ENCODE measurements at places on chromosomes 11 and 22.
A peak's percentile ranks its signal among the peaks of the same experiment; 100 is the strongest.

DNA sequence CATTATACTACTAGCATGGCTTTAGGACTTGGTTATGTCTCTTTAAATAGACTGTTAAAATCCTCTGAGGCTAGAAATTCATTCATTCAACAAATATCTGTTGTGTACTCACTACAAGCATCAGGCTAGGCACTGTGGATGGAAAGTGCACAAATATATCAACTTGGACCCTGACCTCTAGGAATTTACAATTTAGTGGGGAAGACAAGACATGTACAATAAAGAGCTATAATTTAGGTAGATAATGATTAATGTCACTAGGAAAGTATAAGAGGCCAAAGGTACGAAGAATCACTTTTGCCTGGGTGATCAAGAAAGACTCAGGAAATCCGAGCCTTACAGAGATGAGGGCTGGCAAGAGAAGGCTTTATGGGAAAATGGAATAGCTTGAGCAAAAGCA is 25.6 kb upstream of the BMAL1 start:
- no peak for DNase-seq

DNA sequence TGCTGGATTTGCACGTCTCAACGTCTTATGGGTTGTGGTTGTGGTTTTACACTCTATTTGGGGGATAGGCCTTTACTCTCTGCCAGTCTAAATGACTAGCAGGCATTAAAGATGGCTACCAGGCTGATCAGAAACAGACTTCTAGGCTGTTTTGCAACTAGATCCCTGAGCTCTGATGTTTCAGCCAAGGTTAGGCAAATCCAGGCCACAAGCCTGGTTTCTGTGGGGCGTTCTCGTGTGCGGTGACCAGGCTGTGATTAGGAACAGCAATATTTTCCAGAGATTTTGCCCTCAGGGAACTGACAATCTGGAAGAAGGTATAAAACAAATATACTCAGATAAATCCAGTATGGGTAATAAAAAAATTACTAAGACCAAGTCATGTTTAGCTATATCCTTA is 502.4 kb downstream of the INSC start:
- no peak for DNase-seq

GRCh38 chr11:1948389-1948788 is 1.3 kb downstream of the MRPL23 start:
- DNase-seq, result no peak

GRCh38 chr22:22893891-22894739 is 6.5 kb downstream of the IGLL5 start:
- no peak for DNase-seq

- no peak for DNase-seq
Measured at GRCh38 chr22:36916034-36916433, 2.6 kb downstream of the CSF2RB start.

DNA sequence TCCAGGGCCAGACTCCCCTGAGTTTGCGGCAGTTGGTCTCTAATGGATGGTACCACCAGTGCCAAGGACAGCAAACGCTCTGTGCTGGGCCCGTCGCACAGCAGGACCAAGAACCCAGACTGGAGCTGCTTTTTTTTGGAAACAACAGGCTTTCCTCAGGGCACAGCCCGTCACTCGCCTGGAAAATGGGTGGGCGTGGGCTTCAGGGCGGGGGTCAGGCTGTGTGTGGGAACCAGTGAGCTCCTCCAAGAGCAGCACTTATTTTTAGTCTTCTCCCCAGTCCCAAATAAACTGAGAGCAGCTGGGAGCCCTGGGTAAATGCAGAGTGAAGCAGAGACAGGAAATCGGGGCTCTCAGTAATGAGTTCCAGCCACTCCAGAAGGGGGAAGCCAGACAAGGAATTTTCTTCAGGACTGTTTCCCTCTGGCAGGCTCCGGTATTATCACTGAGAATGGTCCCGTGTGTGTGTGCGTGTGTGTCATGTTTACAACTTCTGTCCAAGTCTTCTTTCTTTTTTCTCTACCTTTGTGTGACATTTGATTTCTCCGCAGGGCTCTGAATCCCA is 63.0 kb downstream of the PPFIBP2 start:
- DNase-seq, result no peak

DNA sequence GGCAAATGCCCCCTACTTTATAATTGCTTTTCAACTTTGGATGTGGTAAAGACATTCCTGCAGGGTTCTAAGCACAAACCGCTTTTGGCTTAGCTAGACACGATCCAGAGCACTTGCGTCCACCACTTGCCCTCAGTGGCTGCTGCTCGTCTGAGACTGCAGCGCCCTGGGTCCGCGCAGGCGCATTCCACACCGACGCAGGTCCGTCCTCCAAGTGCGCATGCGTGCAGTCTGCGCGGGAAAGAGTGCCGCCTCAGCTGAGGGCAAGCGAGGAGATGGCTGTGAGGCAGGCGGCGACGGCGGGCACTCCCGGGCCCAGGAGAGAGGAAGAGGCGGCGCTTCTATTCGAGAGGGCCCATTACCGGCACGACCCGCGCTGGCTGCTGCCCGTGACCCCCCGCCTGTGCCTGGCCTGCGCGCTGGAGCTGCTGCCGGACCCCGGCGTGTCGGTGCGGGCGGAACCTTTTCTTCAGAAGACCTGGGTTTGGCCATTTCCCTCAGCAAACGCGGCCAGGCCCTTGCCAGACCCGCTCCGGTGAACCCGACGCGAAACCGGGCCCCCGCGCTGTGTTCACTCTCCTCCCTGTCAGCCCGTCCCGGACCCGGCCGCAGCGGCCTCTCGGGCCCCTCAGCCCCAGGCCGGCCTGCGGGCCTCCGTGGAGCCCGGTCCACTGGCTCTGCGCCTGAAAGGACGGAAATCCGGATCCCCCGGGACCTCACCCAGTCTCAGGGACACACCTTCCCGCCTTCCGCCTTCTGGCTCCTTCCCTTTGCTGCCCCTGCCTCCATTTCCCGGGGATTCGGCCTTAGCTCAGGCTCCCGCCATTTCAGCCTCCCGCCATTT is at the start of gene MEI1:
MEI1 (plus strand) TSS at position 240 of the 844 bp plus-strand sequence; CDS start at position 276, 36 bp downstream.
- peak; percentile 85 for DNase-seq

DNA sequence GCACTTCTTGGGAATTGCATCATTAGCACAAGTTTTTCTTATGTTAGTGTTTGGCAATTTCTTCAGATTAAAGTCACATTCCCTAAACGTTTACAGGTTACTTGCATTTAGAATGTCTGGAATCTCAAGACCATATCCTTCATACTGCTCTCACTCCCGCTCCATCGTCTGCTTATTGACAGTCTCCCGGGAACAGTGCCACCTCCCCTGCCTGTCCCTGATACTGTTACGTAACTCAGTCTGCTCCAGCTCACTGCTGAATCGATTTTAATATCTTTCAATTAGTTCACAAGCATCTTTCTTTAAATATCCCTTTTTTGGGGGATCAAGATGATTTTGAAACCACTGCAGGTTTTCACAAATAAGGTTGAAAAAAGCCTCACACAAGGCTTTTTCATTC is 48.2 kb downstream of the GLYATL2 start:
- no peak for DNase-seq

- DNase-seq, result no peak
Measured at GRCh38 chr11:69431893-69432738, 49.3 kb upstream of the LINC01488 start.

GRCh38 chr11:125084057-125084416 is 20.9 kb downstream of the SLC37A2 start:
- no peak for DNase-seq
